ENCODE measurements at places on chromosomes 3 and 15.

DNA sequence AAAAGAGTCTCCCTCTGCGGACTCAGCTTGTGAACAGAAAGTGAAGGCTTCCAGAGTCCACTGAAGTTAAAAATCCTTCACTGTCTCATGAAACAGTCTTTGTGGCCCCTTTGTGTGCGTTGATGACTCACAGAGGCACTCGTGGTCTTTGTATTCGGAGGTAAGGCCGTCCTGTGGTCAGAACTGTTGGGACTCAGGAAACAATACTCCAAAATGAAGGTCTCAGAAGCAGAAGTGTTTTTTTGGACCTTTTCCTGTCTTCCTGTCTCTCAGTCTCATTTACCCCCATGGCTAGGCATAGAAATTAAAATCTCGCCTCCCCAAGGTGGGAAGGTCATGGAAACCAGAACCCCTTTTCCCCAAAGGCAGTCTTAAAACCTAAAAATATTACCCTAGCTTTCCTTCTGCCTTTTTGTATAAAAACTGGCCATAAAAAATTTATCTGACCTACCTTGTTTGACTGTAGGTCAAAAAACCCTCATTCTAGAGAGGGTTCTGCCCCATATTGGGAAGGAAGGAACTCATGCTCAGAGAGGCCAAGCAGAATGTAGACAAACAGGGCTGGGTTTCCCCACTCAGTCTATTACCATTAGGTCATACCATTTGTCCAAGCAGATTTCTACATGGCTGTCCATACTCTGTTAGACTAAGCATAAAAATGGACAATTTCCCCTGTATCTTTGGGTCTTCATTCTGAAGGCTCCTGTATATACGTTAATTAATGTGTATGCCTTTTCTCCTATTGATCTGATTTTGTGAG lies 19.1 kb upstream of the EPB42 start:
- DNase-seq: no peak

GRCh38 chr3:10978956-10979355 lies 13.6 kb upstream of the SLC6A1 start:
- DNase-seq: no peak

DNA sequence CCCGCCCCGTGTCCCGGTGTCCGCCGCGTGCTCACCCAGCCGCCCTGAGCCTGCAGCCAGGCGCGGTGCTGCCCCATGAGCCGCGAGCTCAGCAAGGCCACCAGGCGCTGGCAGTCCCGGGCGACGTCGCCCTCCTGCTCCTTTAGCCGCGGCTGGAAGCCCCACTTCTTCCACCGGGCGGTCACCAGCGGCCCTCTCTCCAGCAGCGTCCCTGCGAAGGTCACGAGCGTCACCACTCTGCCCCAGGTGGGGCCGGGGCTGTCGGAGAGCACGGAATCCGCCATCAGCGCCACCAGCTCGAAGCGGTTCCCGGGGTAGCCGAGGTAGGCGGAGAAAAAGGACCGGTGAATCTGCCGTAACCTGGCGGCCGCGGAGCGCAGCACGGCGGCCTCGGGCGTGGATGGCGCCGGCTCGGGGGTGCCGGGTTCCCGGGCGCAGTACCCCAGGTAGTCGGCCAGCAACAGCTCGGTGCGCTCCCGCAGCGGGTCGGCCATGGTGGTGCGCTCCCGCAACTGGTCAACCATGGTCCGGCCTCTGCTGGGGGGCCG lies 298 bp downstream of the BCL2L10 start:
- peak; percentile 15 for DNase-seq

DNA sequence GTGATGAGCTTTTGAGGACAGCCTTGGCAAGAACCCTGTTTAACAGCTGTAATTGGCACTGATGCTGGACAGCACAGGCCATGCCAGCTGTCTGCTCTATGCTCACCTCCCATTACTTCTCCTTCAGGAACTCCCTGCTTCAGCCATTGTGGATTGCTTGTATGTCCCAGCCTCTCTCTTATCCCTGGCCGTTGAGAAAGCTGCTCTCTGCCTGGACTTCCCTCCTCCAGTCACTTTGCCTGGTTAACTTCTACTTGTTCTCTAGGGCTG lies 444.5 kb downstream of the EPHB1 start:
- no peak for DNase-seq

DNA sequence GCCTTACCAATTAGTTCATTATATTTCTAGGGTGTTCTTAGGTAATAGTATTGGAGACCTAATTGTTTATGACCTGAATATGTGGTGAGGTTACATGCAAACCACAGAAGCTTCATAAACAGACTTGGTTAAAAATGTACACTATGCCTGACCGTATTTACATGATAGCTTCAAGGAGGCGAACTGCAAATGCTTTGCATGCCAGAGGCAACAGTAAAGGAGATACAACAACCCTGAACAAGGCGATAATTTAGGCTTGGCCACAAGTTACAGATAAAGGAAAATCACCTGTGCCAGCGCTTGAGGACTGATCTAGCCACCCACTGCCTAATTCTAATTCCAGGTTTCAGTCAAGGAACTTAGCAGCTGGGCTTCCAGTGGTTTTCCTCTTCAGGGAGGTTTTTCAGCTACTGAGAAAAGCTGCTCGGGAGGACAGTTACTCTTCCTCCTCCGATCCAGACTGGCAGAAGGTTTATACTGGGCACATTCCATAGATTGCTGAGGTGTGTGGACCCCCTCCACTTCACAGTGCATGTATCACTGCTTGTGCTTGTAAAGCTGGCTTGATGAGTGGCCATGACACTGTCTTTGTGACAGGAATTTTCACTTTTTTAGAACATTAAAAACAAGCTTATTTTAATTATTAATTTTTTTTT lies 95.6 kb downstream of the DHX36 start:
- no peak for DNase-seq

DNA sequence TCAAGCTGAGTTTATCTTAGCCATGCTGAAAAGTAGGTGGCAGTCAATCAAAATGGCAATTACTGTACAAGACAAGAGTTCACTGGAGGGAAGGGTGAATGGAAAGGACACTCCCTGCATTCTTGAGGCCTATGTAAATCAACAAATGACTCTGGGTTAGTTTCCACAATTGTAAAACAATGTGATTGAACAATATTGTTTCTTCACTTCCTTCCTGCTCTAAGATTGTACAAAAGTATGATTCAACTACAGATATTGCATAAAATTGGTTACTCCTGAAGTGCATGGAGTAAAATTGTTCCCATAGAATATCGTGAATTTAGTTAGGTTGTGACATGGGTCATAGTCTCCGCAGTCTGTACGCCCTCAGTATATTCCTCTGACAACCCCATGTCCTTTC lies 277.6 kb downstream of the LPP start:
- no peak for DNase-seq

DNA sequence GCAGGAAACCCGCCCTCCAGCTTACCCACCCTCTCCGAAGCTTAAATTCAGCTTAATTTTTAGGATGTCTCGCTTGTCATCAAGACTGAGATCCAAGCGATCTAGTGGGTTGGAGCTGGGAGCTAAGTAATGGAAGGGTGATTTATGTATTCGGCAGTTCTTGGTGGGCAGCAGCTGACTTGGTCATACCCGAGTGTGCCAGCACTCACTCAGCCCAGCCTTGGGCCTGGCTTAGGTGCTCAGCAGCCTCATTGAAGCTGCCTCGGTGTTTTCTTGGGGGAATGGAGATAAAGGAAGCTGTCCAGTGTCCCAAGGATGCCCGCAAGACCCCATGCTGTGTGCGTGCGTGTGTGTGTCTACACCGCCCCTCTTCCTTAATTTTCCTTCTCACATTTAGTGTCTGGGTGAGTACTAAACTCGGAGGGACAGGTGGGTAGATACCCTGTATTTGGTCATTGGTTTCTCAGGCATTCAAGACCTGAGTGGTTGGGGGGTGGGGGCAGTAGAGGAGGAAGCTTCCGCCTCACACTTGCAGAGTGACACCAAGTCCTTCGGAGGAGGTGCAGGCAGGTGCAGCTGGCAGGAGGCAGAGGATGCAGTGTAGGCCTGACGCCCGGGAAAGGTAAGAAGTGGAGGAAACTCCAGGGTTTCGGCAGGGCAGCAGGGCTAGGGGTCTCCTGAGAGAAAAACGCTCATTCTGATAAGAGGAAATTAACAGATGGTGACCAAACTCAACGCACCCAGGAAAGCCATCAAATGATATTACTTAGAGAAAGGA lies 92.8 kb downstream of the PCSK6 start:
- no peak for DNase-seq

DNA sequence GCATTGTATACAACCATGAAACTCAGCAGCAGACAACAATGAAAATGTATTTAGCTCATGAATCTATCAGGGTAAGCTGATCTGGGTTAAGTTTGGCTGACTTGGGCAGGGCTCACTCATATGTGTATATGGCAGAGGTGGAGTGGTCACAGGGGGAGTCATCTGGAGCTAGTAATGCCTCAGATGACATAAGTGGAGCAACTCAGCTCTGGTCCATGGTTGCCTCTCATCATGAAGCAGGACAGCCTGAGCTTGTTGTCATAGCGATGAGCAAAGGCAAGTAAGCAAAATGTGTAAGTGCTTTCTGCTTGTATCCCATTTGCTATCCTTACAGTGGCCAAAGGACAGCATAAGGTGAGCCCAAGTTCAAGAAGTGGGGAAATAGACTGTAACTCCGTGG lies 64.5 kb downstream of the ALCAM start:
- no peak for DNase-seq

DNA sequence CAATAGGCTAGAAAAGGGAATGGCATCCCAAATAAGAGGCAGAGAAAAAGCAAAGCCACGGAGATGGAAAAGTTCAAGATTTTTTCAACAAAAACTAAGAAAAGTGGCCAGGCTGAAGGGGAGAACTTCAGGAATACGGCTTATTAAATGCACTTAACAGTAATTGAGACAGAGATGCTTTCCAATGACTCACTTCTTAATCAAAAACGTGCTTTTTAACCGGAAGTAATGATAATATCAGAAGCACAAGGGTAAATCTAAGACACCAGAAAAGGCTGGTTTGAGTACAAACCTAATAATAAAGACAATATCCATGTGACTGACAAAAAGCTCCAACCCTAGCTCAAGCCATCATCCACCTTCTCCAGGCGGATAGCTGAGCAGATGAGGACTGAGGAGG lies 24.8 kb upstream of the ACTC1 start:
- DNase-seq: no peak

- DNase-seq: no peak
These were observed 59.4 kb downstream of the MYO9A start for GRCh38 chr15:72058585-72058984.

DNA sequence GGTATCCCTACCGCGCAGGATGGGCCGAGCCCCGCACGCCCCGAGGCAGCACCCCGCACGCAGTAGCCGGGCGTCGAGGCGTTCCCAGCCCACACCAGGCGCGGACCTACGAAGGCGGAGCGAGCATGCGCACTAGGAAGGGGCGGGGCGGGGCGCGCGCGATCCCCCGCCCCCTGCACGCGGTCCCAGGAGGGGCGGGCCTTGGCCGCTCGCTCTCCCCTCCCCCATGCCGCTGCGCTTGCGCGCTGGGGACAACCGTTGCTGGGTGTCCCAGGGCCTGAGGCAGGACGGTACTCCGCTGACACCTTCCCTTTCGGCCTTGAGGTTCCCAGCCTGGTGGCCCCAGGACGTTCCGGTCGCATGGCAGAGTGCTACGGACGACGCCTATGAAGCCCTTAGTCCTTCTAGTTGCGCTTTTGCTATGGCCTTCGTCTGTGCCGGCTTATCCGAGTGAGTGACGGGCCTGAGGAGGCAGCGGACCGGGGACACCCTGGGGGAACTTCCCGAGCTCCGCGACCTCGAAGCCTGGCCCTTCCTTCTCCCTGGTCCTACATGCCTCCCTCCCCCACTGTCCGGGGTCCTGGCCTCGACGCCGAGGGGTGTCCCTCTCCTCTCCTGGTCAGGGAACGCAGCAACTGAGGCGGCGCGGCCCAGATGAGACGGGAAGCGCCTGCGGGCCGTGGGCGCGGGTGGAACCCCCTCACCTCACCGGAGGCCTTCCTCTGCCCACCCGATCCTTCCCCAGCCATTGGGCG lies at the start of gene SPESP1:
Gene SPESP1 (plus strand): TSS at position 258 of the 755 bp plus-strand sequence. CDS start 129 bp downstream, at position 387.
- peak; percentile 61 for DNase-seq

DNA sequence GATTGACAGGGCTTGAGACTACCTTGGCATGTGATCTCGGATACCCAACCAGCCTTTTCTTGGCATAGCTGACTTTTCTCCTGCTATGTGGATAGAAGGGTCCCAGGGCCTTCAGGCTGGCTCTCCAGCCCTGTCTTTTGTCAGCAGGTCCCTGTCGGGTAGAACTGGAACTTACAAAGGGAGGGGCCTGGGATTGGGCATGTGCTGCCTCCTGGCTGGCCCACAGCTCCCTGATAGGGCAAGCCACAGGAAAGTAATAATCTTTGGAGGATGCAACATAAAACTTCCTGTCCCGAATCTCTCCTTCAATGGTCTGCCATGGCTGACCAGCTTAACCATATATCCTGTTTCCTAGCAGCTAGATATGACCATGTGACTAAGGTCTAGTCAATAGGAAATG lies 89.1 kb downstream of the ABHD5 start:
- DNase-seq: no peak

DNA sequence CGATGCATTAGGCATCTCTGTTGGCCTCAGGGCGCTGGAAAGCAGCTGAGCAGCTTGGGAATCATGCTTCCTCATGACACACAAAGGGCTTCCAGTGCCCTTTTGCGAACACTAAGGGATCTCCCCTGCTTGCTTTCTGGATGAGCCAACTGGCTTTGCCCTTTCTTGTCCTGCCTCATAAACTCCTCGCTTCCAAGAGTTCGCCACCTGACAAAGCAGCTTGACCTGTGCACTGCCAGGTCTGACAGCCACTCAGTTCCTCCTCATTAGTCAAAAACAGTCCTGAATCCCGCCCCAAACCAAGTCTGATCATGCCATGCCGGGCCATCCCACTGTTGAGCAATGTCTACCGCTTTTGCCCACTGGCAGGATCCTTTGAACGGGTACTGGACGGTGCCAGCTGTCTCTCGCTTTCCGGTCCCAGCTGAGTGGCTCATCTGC lies 265.4 kb upstream of the LYSMD4 start:
- no peak for DNase-seq

- no peak for DNase-seq
These were observed 61.3 kb downstream of the HERC2 start for GRCh38 chr15:28260722-28261121.

GRCh38 chr3:16520970-16521881 lies 7.7 kb upstream of the RFTN1 start:
- DNase-seq: no peak

GRCh38 chr3:65436580-65436979 lies 602.1 kb downstream of the MAGI1 start:
- DNase-seq: no peak

GRCh38 chr3:10985181-10985580 lies 7.4 kb upstream of the SLC6A1 start:
- DNase-seq: no peak

DNA sequence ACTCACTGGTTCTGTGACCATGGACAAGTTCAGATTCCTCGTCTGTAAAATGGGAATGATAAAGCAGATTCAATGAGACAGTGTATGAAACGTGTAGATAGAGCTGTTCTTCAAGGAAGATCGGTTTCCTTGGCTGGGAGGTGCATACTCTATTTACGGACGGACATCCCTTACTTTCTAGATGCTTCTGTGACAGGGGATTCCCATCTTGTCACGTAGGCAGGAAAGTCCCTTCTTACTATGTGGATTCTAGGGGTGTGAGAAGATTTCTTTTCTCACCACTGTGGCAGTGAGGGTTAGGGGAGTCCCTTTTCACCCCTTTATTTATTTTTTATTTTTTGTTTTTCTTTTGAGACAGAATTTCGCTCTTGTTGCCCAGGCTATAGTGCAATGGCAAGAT lies 180.9 kb upstream of the TBL1XR1 start:
- DNase-seq: no peak

- DNase-seq: no peak
These were observed 350.6 kb downstream of the NLGN1 start for GRCh38 chr3:173748105-173748504.
